ENCODE measurements at places on chromosomes 1 and 21. TPM values are rescaled to one million over a fixed set of nuclear protein-coding genes. Genes with fewer than 3 reads are reported as not detected.

The ATAD3C gene
- 1.7 TPM for polyA plus RNA-seq

DNA sequence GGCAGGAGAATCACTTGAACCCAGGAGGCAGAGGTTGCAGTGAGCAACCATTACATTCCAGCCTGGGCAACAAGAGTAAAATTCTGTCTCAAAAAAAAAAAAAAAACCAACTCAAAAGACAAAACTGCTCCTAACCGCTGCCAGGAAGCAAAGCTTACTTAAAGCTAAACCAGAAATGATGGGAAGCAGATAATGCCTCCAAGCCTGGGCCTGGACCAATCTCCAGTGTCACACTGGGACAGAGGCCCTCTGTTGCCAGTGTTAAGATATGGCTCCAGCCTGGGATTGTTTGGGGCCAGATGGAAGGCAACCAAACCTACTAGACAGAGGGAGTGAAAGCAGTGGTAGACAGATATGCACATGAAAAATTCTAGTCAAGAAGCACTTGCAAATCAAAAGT is 36.9 kb downstream of the NSL1 start:
- no peak for DNase-seq

GRCh38 chr1:44531785-44532566 is 126.9 kb downstream of the RNF220 start:
- DNase-seq = no peak

DNA sequence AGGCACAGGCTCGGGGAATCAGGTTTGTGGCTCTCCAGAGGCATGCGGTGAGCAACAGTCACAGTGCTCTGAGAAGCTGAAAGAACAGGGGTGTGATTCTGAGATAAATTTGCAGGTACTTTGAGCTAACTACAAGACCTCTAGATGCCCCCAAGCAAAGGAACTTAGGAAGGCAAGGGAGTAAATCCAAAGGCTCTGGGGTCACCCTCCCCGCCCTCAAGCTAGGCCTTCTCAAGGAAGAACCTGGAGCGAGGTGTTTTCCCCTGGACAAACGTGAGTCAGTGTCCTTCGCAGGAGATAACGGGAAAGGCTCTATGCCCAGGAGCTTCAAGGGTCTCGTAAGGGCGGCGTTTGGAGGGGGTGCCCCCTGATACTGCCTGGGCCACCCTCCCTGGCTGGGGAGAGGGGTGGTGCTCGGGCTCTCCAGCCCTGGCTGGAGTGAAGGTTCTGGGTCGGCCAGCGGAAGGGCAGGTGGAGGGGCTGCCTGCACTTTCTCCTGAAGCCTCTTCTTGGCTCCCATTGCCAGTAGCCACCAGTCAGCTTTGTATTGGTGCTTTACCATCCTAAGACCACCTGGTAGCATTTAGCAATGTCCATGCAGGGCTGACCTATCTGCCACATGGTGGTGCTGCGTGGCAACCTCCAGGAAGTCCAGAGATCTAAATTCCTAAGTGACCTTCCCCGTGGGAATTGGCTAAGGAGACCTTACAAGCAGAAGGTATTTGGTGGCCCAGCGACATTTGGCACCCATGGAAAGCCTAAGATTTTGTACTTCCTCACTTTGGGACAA is 44.0 kb downstream of the GPR161 start:
- DNase-seq = no peak

The ANKRD34A gene
- 0.57 TPM for polyA plus RNA-seq

The MTARC2 gene
- polyA plus RNA-seq = 61.5 TPM

Data from left kidney (tissue), 8 donors.